ENCODE measurements at places on chromosomes 4 and X. TPM values are rescaled to one million over a fixed set of nuclear protein-coding genes. Genes with fewer than 3 reads are reported as not detected.

SLITRK2 gene
- total RNA-seq: 0.14 TPM

GRCh38 chr4:113869743-113870375 is 108.3 kb upstream of the CAMK2D start:
- DNase-seq: no peak

- no peak for DNase-seq
Observed at GRCh38 chr4:9602389-9602914, 158.2 kb downstream of the DEFB131A start.

PCDH18 gene
- total RNA-seq: 23.7 TPM

DNA sequence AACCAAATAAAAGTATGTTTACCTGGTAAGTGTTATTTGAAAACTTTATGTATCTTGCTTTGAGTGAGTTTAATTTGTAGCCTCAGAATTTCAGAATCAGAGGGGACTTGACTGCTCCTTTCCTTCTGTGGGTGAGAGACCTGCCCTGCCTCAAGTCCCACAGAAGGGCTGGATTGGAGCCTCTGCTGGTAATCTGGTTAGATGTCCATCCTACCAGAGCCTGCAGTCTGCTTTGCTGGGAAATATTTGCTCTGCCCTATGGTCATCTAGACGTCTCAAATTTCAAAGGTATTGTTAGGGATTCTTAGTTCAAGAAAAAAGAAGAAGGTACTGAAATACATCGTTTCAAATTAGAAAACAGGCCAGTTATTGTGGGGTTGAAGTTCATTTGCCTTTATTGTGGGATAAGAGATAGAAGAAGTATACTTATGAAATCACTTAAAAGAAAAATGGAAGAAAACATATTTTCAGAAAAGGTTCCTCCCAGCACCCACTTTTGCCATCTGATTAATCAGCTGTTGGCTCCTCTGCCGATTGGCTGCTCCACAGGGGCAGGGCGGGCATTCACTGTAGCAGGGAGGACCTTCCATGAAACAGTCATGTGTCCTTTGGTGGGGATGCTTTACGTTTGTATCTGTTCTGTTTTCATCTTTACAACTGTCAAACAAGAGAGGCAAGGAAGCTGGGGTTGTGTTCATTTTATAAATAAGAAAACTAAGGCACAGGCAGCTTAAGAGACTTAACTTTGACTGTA is 73.3 kb upstream of the TLR2 start:
- no peak for DNase-seq

DNA sequence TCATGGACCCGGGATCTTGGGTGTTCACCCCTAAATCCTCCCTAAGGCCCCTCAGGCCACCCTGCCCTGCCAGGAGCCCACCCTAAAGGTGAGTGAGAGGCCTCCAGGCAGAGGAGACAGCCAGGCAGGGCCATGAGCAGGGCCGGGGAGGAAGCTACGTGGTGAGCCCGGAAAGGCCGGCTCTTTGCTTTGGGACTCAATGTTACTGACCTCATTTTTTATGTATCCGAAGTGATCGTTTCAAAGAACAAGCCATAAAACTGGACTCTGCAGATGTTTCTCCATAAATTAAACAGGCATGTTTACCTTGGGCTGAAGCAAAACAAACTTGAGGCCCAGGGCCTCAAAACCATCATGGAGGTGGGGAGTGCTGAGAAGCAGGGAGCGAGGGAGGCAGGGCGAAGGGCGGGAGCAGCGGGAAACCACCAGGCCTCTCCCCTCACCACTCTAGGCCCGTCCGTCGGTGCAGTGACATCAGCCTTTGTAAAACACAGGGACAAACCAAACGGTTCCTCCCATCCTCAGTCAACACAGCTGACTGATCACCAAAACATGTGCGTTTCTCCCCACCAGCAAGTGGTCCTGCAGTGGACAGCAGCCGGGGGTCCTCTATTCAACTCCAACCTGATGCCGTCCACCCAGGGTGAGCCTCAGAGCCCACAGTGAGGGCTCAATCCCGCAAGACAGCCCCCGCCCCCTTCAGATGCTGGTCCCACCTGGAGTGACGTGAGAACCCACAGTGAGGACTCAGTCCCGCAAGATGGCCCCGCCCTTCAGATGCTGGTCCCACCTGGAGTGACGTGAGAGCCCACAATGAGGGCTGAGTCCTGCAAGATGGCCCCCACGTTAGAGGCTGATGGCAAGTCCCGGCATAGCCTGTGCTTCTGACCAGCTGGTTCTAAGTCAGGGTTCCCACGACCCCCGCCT is 102.9 kb upstream of the LRPAP1 start:
- no peak for DNase-seq

All from mucosa of gallbladder (tissue), 1 donor.